CD4-positive, alpha-beta T cell treated with Interferon alpha-2 for 1 hour (primary cell): ENCODE measurements at places on chromosomes 1 and 21.

DNA sequence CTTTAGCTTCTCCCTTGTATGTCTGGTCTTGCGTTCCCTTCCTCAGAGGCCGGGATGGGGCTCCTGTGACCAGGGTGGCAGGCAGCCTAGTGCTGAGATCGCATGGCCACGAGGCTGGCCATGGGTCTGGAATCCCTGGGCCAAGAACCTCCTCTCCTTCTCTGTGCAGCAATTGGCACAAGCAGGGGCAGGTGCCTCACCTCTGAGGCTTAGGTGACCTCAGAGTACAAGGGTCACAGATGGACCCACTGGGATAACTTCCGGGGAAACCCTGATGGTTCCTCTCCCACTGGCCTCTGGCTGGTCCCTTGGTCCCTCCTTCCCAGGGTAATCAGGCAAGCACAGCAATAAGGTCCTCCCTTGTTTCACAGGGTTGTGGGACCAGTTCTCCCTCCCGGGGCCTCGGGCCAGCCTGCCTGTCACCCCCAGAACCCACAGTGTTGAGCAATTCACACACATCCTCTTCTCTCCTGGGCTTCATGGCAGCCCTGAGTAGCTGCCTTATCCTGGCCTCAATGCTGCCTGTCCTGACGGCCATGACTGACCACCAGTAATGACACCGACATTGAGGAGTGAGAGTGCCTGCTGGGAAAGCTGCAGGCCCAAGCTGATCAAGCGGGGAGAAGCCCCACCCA lies 38.6 kb downstream of the BMP8A start:
- no peak for DNase-seq

DNA sequence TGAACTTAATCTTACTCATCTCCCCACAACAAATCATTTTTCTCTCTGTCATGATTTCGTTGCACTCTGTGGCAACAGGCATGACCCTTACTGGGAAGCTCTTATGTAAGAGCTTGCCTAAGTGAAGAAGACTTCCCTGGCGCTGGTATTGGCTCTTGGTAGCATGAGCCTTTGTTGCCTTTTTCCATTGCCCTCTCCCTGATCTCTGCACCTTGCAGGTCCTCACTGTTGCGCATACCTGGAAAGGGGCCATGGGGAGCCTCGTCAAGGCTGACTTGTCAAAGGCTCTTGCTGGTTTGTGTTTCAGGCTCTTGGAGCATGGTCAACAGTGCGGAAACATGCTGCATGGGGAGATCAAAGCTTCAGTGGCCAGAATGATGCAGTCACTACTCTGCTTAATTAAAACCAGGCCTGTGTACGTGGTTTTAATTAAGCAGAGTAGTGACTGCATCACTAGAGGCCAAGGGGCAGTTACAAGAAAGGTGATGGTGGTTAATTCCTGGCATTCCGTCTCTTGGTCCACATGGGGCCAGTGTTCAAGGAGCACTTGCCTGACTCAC lies 141.3 kb downstream of the SPATA46 start:
- DNase-seq: peak; percentile 17

DNA sequence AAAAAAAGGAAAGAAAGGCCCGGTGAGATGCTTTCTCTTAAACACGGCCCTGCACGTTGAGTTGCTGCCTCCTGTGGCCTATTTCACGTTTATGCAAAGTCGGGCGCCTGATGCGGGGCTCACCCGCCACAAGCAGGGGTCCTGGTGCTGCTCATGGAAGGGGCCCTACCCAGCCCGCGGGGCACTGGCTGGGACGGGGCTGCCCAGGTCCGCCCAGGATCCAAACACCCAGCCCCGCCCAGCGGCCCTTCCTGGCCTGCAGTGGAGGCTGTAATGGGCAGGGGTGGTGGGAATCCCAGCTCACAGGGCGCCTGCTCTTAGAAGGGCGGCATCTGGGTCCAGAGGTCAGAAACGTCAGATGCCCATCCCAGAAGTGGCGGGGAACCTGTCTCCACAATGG lies 1.6 kb downstream of the COL6A2 start:
- DNase-seq: no peak

DNA sequence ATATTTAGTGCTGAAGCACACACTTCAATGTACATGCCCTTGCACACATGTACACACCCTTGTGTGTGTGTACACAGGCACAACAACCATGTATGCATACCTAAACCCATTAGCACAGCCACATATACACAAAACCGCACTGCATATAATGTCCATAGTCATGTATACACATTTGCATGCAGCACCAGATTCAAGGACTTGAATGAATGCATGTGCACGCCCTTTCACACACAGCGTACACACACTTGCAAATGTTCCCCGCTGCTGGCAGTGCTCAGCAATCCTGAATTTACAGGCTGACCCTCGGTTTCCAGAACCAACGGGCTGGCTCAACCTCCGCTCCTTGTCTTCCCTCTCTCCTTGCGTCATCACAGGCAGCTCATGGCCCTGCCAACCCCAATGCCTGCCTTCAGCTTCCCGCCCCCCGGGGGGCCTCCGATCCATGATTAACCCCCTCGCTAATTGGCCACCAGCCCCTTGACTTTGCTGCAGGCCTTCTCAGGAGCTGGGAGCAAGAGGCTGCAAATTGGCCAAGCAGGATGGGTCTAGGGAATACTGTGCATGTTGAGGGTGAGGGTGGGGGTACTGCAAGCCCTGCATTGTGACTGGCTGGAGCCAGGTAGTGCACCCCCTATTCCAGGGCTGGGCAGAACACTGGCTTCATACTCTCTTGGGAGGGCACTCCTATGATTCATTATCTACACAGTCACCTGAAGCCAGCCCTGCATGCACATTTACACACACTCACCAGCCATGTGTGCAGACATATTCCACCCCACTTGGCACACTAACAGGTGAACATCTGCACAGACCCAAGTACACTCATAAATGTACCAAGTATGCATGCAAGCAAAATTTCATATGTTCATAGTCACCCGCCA lies 7.9 kb downstream of the GPR3 start:
- no peak for DNase-seq

- DNase-seq: no peak
Measured at GRCh38 chr21:28669321-28669720, 323.4 kb downstream of the LTN1 start.

- no peak for DNase-seq
Measured at GRCh38 chr1:151367658-151368392, 4.7 kb downstream of the SELENBP1 start.

DNA sequence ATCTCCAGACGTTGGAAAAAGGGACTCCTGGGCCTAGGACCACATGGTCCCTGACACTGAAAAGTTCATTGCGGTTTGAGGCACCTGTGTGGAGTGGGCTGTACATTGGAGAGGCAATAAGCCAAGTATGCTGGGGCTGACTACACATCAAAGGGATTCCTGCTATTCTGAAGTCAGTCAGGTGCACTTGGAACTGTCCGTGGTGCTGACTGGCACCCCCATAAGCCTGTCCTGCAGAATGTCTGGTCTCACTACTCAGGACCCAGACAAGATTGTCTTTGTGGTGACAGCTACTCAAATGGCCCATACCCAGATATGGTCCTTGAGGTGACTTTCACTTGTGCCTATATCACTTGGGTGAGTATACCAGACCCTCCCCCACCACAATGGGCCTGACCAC lies 150.6 kb downstream of the RWDD3 start:
- DNase-seq: no peak

DNA sequence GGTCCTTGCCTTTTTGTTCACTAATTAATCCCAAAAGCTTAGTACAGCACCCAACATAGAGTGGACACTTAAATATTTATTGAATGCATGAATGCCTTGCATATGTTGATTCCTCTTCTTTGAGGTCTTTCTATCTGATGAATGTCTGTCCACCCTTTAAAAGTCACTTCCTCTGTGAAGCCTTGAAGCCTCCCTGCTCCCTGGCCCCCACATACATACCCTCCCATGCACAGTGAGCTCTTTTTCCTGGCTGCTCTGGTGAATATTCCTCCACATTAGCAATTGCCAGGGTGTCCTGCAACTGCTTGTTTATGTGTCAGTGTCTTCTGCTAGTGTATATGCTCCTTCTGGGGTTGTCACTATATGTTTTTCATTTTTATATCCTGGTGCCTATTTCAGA lies 8.2 kb upstream of the FAM78B start:
- DNase-seq: no peak

- DNase-seq: no peak
Measured at GRCh38 chr1:27507960-27508665, 18.1 kb upstream of the WASF2 start.

DNA sequence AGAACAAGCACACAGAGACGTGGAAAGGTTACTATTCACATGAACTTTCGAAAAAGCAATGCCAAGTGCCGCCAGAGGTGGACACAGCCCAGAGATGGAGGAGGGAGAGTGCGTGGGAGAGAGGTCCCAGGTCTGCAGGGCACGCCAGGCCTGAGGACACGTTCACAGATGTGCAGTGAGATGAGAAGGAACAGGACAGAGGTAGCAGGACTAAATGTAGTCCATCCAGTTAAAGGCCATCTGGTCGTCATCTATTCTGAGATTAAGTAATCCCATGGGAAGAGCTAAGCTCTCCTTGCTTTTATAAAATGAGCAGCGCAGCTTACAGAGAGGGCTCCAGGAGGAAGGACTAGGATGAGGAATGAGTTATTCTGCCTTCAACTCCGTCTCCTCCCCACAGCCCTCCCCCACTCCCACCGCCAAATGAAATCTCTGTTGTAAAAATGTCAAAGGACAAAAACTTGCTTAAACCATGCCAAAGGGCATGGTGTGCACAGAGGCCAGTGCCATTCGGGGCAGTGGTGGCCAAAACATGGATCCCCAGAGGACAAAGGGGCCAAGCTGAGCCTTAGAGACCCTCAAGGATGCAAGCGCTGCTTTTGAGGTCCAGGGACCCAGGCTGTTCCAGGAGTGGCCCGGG lies 85.4 kb upstream of the SLC25A33 start:
- DNase-seq: no peak

- no peak for DNase-seq
Measured at GRCh38 chr1:94115254-94115899, 5.6 kb downstream of the ABCA4 start.

DNA sequence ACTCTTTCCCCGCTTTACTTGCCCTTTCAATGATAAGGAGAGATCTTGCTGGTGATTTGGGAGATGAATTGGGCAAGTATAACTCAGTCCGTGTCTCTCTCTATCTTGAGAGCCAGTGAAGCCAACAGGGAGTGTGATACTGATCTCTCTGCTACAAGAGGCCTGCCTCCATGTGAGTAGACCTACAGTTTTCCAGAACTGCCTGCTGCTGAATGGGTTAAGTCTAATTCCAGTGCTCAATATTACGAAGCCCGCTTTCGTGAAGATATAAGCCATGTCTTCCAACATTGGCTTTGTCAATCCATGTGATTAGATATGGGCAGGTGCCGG lies 92.6 kb downstream of the ADCY10 start:
- no peak for DNase-seq

DNA sequence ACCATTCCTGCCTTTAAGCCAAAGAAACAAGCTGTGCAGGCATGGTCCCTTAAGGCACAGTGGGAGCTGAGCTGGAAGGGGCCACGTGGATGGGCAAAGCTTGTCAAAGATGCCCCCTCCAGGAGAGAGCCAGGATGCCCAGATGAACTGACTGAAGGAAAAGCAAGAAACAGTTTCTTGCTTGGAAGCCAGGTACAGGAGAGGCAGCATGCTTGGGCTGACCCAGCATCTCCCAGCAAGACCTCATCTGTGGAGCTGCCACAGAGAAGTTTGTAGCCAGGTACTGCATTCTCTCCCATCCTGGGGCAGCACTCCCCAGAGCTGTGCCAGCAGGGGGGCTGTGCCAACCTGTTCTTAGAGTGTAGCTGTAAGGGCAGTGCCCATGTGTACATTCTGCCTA lies 1.3 kb upstream of the SLC50A1 start:
- DNase-seq: no peak

DNA sequence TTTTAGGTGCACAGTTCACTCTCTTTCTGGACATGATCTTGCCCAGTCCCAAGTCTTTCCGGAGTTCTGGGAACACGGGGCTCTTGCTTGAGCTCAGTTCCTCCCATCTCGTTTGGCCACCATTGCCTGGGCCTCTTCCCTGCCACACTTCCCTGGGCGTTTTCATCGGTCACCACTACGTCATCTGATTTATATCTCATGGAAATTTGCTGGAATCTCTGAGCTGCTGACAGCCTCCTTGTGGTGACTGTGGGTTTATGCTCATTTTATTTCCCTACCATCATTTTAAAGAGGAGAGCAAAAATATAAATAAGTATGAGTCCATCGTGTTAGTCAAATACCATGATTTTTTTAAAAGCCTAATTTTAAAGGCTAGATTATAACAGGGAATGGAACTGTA lies 449.1 kb upstream of the KAZN start:
- DNase-seq: no peak
